ENCODE measurements at places on chromosomes 4 and X.

DNA sequence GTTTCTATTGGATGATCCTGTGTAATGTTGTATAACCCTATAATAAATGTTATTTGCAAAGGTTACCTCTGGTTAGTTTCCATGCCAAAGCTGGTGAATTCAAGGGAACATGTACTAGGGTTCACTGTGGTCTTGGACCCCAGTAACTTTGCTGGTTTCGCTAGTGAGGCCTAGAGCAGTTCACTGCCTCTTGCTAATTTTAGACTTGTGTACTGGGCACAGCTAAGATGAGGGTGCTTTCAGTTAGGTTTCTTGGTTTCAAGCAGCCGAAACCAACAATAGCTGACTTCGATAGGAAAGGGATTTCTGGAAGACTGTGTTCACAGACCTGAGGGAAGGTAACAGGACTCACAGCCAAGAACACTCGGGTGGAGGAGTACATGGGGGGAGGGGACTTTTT, 215.5 kb upstream of the BCOR start:
- no peak for DNase-seq

GRCh38 chrX:100687128-100687527, 43.1 kb downstream of the SRPX2 start:
- DNase-seq = no peak

GRCh38 chr4:40916218-40916555, 166.4 kb downstream of the NSUN7 start:
- no peak for DNase-seq

- no peak for DNase-seq
Observed at GRCh38 chrX:7552760-7553159, 290.2 kb upstream of the VCX start.

- DNase-seq = no peak
Observed at GRCh38 chr4:104969394-104970082, 177.1 kb upstream of the TET2 start.

GRCh38 chr4:183636923-183637322, 22.1 kb downstream of the RWDD4 start:
- no peak for DNase-seq

DNA sequence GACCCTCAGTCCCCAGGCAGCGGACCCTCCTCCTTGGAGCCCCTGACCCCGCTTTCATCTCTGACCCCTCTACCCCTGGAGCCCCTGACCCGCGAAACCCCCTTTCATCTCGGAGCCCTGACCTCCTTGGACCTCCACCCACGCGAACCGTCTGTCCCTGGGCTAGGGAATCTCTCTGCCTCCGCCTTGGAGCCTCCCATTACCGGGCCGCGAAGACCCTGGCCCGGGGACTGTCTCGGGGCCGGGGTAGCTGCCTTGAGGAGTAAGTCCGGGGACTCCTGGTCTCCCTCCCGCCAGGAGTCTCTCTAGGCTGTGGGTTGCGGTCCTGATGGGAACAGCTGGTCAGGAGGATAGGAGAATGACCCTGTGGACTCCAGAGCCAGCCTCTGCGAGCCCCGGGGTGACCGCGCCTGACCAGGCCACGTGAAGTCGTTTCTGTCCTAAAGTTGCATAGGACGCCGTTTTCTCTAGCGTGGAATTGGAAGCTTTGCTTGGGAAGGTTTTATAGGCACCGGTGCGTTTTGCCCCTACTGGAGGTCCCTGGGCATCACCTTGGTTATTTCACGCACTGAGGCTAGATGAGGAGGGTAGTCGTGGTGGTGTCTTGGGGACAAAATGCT, 824 bp downstream of the TBC1D14 start:
- DNase-seq = no peak

- DNase-seq = no peak
Observed at GRCh38 chrX:24877854-24878650, 137.7 kb downstream of the ARX start.

DNA sequence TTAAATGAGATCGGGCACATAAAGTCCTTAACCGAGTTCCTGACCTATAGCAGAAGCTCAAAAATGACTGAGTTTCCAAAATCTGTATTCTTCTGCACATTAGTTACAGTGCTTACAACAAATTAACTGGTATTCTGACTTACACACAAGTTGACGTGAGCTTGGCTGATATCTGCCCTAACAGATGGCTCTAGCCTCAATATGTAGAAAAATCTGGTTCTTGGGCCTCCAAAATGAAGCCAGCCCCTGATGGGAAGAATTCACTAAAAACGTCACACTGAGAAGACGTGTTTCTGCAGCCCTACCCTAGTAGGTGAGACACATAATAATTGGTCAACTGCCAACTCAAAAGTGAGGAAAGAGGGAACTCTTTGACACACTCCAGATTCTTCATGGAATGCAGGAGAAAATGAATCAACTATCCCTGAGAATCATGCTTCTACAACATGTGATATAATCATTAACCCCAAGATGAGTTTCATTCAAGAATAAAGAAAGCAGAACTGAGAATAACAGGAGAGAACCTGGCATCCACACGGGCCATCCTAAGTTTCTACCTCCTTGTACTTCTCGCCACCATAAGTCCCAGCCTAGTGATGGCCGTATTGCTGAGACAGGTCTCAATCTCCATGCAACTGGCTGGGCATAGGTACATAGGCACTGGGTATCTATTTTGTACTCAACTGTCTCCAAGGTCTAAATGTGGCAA, 8.2 kb downstream of the STX18 start:
- no peak for DNase-seq

- no peak for DNase-seq
Observed at GRCh38 chr4:146435962-146436361, 85.8 kb downstream of the SLC10A7 start.

- no peak for DNase-seq
Observed at GRCh38 chr4:114015444-114015899, 36.0 kb upstream of the ARSJ start.

DNA sequence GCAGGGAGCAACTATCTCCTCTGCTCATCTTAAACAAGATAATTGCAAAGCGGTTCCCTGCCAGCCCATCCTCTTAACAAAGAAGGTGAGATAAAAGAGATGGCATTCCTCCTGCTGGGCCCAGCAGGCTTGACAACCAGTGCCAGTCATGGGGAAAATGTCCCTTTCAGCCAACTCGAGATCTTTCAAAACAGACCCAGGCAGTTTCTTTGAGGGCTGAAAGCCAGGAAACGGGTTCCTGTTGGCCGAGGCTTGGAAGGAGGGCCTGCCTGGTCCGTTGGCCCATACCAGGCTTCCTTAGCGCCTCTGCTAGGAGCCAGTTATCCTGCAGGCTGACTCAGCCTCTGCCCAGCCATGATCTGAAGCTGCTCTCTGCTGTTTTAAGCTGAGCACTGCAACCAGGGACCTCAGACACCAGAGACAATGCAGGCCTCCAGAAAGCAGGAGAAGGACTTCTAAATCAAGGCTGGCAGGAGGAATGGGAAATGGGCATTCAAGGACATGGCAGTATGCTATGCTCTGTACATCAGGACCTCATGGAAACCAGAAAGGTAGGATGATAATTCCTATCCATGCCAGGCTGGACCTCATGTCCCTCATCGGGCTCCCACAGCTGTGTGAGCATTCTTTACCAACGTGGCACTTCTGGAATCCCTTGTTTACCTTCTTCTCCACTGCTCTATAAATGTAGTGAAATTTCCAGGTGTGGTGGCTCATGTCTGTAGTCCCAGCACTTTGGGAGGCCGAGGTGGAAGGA, 42.4 kb upstream of the SLC2A9 start:
- DNase-seq = no peak

DNA sequence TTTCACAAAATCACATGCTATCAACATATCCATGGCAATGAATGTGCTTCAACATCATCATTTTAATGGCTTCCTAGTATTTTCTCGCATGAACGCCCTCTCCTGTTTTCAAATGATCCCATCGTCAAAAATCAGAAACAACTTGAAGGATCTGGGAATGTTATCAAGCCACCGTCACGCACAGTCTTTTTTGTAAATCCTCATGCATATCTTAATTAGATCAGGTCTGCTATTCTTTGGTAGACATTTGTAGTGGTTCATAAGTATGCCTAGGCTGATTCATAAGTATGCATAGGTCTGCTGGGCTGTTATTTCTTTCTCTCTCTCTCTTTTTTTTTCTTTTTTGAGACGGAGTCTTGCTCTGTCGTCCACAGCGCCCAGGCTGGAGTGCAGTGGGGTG, 101.6 kb downstream of the CLNK start:
- DNase-seq = no peak

- DNase-seq = no peak
Observed at GRCh38 chr4:2932951-2933565, 30.1 kb downstream of the NOP14 start.

- DNase-seq = no peak
Observed at GRCh38 chrX:21412029-21412428, 37.8 kb downstream of the CNKSR2 start.

DNA sequence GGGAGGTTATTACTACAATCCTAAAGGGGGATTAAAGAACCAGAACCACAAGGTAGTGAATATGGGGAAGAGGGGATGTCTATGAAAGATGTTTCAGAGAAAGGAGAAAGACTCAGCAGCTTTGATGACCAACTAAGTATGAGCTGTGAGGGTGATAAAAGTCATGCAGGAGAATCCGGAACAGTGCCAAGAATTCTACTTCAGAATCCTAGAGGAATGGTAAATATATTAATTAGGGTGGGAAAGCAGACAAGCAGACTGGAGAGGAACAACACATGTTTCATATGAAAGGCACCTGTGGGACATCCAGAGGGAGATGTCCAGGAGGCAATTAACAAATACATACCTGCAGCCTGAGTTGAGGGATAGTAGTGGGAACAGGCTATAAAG, 642.2 kb upstream of the DIPK2B start:
- DNase-seq = no peak

- no peak for DNase-seq
Observed at GRCh38 chrX:63708801-63709200, 76.2 kb downstream of the ARHGEF9 start.

- no peak for DNase-seq
Observed at GRCh38 chr4:24775750-24776149, 19.6 kb upstream of the SOD3 start.

- no peak for DNase-seq
Observed at GRCh38 chr4:6491235-6491634, 18.8 kb upstream of the PPP2R2C start.

DNA sequence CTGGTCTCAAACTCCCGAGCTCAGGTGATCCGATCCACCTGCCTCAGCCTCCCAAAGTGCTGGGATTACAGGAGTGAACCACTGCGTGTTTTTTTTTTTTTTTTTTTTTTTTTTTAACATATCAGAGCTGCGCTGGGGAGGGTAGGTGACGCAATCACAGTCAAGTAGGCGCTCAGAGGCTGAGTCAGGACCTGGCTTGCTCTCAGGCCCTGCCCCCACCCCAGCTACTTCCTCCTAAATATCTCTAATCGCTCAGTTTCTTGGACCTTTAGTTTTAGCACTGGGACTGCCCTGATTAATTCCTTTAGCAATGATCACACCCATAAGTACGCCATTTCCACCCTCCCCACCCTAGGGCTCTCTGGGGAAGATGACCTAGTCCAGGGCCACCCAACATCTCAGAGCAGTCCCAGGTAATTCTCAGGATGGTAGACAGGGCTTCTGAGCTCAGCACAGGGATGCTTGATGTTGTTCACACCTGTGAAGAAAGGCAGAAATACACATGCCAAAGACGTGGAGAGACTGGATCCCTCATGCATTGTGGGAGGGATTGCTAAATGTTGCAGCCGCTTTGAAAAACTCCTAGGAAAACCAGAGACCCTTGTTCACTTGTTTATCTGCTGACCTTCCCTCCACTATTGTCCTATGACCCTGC, 50.2 kb downstream of the DDX3X start:
- DNase-seq = peak; percentile 9

DNA sequence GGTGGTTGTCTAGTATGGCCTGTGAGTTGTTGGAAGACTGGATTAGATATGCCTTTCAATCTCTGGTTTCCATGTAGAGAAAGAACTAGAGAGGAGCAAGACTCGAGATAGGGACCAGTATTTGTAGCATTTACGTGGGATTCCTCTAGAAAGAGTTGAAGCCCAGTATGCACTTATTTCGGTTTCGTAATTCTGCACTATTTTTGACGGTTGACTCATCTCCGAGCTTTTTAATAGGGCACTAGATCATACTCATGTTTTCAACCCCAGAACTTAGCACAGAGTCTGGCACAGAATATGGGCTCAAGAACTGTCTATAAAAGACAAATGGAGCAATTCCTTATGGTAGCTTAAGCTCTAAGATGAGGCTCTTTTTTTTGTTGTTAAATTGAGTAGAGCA, 15.7 kb downstream of the HELT start:
- DNase-seq = no peak

All from activated T-helper 1 cell treated with anti-CD3 and anti-CD28 coated beads, Interleukin-2, amount 50 U/mL, for 16 hours (primary cell).